ENCODE measurements at places on chromosomes 1 and 21.

- DNase-seq = no peak
These were observed 310.0 kb upstream of the SPAG17 start for GRCh38 chr1:118494998-118495397.

GRCh38 chr1:221405146-221405545 lies 336.7 kb downstream of the DUSP10 start:
- no peak for DNase-seq

- DNase-seq = no peak
These were observed 1.8 kb downstream of the PLPP3 start for GRCh38 chr1:56577406-56578137.

DNA sequence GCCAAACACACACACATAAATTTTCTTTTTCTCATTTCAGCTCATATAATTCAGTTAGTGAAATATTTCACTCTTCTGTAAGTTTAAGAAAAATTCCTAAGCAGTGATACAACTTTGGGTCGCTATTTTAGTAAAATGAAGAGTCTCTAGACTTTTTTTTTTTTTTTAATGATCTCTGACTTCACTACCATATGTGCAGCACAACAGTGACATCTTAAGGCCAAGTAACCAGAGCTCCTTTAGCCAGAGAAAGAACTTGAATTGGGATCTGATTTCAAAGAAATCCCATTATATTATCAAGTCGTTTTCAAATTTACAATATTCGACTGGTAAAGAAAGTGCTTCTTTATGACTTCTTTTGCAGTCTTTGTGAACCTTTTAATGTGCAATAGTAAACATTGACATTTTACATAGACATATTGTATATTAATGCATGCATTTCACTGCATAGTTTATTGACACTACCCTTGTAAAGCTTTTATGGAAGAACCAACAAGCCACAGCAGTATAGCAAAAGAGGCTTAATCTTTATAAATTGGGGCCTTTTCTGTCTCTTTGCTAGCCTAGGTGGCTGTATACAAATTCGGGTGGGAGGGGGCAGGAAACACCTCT lies 62.2 kb downstream of the LRRC40 start:
- no peak for DNase-seq

- DNase-seq = no peak
These were observed 37.1 kb downstream of the WNT9A start for GRCh38 chr1:227910511-227911153.

- no peak for DNase-seq
These were observed 661 bp downstream of the GBP4 start for GRCh38 chr1:89198081-89198480.
